ENCODE measurements at places on chromosomes 13 and 19.

GRCh38 chr13:73075954-73076353 is 17.1 kb downstream of the KLF5 start:
- no peak for DNase-seq

DNA sequence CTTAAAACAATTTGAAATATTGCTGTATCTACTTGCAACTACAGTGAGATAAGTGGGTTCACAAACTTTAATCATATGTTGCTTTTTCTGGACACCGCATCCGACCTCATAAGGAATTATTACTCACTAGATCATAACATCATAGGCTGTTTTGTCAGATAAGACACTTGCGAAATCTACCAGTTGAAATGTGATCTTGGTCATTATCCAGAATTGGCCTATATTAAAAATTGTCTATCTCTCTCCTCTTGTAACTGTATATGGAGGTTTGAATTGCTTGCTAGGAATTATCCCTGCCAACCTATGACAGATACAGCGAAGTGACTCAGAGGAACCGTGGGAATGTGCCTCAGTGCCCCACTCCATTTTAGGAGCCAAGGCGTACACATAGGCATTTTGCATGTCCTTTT is 117.0 kb upstream of the POSTN start:
- no peak for DNase-seq

DNA sequence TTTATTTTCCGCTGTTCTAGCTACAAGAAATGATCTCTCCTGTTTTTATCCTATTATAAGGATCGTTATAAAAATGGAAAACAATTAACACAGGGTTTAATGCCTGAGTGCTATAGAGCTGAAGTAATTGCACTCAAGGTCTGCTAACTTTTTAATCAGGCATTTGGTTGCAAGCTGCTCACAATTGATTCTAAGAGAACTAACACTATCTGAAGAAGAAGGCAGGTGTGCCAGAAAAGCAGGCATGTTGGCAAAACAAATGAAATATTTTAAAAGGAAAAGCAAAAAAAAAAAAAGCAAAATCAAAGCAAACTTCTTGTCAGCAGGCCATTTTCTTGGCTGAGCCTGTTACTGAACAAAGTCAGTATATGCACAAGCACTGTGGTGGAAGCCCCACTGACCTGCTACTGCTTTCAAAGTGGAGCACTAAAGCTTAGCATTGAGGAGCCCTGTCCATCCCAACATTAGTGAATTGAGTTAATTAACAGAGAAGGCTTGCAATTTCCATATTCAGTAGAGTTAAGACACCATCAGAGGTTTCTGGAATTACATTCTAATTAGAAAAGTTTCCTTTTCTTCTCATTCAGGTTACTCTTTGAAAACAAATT is 574.2 kb downstream of the PCDH9 start:
- no peak for DNase-seq

DNA sequence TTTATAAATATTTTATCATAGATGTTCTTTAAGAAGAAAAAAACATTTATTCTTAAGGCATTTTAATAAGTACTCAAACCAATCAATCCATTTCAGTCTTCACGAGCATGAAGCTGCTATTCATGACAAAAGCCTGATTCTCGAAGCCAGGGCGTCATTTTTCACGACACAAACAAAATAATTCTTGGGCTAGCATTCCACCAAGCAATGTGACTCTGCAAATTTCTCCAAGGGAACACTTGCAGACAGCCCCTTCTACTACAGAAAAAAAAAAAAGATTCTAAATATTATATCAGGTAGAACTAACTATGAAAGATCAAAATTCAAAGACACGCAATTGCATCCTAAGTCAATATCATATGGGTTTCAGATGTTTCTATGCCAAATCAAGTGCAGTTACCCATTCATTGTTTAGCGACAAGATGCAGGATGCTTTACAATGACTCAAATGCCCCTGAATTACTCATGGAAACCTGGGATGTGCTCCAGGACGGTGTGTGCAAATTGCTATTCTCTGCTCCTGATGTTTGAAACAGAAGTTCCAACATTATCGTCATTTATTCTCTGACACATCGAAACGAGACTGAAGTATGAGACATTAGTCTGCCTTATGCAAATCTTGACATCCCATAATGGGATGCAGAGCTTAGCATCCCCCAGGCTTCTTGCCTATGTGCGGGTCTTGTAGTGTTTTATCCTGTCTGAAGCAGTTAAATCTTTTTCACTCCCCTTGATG is 517.7 kb downstream of the MYO16 start:
- no peak for DNase-seq

GRCh38 chr13:21175656-21176214 is 617 bp downstream of the SKA3 start:
- no peak for DNase-seq

GRCh38 chr19:41307954-41308449 is 2.0 kb upstream of the CCDC97 start:
- DNase-seq = no peak

GRCh38 chr19:51183629-51184028 is 41.3 kb upstream of the CD33 start:
- DNase-seq = no peak

- DNase-seq = no peak
Observed at GRCh38 chr13:98398581-98398980, 178.3 kb downstream of the STK24 start.

DNA sequence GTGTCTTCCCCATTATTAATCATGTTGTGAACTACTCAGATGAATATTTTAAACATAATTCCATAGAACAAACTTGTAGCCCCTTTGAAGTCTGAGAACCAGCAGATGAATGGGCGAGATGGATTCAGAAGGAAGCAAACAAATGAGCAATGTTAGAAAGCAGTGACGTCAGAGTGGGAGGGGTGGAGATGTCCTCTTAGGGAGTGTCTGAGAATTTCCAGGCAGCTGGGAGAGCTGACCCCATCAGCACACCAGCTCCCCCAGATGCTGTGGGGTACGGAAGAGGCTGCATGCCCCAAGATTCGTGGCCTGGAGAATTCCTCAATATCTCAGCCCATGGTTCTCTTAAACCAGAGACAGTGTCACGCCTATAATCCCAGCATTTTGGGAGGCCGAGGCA is 68.6 kb downstream of the DPF1 start:
- no peak for DNase-seq

DNA sequence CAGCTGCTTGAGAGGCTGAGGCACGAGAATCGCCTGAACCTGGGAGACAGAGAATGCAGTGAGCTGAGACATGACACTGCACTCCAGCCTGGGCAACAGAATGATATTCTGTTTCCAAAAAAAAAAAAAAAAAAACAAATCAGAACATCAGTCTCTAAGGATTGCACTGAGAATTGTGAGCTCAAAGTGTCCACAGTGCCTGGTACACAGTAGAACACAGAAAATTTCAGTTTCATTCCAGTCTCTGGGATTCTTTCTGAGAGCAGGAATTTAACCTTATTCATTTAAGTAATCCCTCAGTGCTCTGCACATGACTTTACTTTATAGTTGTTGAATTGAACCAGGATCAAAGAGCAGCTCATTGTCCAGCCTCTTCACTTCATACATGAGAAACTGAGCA is 25.9 kb upstream of the GATAD2A start:
- no peak for DNase-seq

DNA sequence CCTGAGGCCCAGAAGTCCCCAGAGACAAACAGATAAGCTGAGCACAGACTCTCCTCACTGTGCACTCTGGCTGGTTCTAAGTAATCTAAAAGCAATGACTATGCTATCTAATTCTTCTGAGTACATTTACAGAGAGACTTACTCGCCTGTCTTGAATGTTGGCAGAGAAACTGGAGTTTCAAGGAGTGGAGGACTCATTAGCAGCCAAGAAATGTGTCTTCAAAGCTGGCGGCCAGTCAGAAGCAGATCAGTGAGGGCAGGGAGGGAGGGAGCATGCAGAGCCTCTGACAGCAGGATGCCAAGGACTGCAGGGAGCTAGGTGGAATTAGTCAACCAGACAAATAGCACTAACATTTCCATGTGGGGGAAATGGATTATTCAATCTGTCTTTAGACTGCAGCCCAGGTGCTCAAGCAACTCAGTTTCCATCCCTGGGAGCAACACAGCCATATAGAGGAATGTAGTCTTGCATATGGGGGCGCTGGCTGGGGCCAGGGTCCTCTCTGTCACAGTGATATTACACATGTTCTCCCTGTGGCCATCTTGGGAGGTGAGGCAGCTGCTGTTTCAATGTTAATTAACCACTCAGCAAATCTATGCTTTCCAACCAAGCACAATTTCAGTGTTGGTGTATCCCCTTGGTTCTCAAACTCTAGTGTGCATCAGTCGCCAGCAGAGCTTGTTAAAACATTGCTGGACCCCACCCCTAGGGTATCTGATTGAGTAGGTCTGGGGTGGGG is 97.9 kb downstream of the CCNA1 start:
- no peak for DNase-seq

DNA sequence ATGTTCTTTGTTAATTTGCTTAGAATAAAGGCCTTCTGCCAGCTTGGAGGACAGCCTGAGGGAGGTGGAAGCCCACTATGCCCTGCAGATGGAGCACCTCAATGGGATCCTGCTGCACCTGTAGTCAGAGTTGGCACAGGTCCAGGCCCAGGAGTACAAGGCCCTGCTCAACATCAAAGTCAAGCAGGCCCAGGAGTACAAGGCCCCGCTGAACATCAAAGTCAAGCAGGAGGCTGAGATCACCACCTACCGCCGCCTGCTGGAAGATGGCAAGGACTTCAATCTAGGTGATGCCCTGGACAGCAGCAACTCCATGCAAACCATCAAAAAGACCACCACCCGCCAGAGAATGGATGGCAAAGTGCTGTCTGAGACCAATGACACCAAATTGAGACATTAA is 41.7 kb downstream of the ZNF85 start:
- peak; percentile 12 for DNase-seq

- DNase-seq = no peak
Observed at GRCh38 chr13:83220241-83220640, 662.0 kb downstream of the SLITRK1 start.

- DNase-seq = no peak
Observed at GRCh38 chr13:49602005-49602404, 16.6 kb upstream of the RCBTB1 start.

DNA sequence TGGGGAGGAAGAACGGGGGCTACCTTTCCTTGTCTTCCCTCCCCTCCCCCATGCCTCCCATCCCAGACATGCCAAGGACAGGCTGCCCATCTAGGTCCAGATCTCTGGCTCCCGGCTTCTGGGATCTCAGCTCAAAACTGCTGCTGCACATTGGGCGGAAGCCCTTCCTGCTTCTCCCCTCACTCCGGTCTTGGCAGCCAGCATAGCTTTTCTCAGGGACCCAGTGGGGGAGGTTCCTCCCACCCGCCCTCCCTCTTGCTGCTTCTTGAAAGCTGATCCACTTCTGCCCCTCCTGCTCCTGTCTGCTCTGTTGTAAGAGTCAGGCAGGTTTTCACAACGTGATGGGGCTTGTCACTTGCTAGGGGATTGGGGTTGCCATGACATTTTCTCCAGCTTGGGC is 21.7 kb upstream of the RNF17 start:
- DNase-seq = no peak

GRCh38 chr19:35869327-35870123 is 1.2 kb downstream of the APLP1 start:
- peak; percentile 99 for DNase-seq

- no peak for DNase-seq
Observed at GRCh38 chr13:49441846-49442245, 2.0 kb downstream of the CAB39L start.

DNA sequence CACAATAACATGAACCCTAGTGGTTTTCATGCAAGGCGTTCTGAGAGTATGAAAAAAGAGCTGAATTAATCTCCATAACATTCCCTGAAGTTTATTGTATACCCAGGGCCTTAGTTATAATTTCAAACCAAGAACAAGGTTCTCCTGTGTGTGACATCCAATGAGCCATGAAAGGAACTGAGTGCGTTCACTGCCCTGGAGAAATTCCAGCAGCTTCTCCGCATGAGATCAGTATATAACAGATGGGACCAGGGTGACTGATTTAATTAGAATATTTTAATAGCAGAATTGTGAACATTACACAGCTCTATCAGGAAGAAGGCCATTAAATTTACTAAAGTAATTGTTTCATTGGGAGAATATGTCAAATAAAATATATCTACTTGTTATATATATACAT is 1190.5 kb upstream of the SLC10A2 start:
- DNase-seq = no peak

GRCh38 chr19:31976775-31977536 is 368.5 kb upstream of the ZNF507 start:
- no peak for DNase-seq

DNA sequence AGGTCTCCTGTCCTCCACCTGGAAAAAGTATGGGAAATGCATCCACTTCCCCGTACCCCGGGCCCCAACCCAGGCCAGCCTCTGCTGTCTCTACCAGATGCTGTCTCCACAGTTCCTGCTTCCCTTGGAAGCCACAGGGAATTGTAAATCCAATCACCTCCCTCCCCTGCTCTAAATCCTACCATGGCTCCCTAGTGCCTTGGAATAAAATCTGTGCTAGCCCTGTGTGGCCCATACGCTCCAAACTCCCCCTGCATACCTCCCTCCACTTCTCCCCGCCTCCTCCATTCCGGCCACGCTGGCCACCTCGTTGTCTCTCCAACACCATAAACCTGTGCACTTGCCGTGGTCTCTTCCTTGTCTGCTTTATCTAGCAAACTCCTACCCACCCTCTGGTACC is 31.2 kb downstream of the UNC13A start:
- DNase-seq = no peak

- DNase-seq = no peak
Observed at GRCh38 chr19:45163751-45164460, 3.1 kb upstream of the NKPD1 start.

GRCh38 chr19:33960566-33960965 is 163.9 kb downstream of the KCTD15 start:
- DNase-seq = no peak

DNA sequence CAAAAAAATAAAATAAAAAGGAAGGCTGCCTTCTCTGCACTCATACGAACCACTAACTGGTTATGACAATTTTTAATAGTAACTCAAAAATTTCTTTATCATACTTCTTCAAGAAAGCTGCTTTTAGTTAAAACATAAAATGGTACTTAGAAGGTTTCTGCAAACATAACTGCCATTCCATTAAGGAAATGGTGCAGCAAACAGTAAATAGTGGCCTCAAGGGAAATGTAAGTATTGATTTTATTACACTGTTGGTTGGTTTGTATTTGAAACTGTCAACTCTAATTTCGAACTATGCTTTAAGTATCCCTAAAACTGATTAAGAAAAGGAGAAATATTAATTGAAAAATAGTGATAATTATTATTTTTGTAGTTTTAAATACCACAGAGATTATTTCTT is 278.0 kb downstream of the DACH1 start:
- no peak for DNase-seq

DNA sequence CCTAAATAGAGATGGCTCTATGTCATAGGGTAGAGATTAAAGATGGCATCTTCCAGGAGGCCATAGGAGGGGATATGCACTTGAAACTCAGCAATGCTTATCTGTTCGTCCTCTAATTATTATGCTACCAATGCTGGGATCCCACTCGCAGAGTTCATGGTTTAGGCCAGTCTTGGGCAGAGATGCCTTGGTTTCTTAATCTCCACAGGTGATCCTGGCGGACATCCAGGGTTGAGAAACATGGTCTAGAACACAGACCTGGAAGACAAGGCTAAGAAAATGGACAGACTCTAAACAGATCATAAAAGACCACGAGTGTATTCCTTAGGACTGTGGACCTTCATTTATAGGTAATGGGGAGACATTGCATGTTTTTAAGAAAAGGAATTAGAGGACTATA is 70.0 kb upstream of the IRS2 start:
- no peak for DNase-seq

GRCh38 chr13:63497601-63498000 is 2082.0 kb upstream of the PCDH20 start:
- DNase-seq = no peak

GRCh38 chr13:40058757-40059236 is 403.3 kb downstream of the COG6 start:
- no peak for DNase-seq
